ENCODE measurements at places on chromosomes 6 and 20.

- no peak for DNase-seq
These were observed 9.9 kb downstream of the CNPY3 start for GRCh38 chr6:42938987-42939809.

- no peak for DNase-seq
These were observed 13.2 kb downstream of the HSPA12B start for GRCh38 chr20:3745686-3746173.

DNA sequence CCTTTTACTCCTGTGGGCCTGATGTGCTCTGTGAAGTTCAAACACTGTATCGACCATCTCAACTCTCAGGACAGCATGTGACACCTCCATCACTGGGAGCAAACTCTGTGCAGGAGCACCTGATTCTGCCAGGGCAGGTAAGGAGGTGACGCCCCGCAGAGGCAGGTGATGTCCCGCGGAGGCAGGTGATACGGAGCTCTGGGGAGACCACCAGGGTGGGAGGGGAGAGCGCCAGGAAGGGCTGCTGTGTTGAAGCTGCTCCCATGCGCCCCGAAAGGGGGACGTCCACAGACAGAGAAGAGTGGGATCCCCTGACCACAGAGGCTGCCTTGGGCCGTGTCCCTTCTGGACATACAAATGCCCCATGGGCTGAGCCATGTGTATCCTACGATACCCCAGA, 58.3 kb downstream of the DACT2 start:
- no peak for DNase-seq

GRCh38 chr6:161111261-161111660, 119.7 kb downstream of the MAP3K4 start:
- no peak for DNase-seq

DNA sequence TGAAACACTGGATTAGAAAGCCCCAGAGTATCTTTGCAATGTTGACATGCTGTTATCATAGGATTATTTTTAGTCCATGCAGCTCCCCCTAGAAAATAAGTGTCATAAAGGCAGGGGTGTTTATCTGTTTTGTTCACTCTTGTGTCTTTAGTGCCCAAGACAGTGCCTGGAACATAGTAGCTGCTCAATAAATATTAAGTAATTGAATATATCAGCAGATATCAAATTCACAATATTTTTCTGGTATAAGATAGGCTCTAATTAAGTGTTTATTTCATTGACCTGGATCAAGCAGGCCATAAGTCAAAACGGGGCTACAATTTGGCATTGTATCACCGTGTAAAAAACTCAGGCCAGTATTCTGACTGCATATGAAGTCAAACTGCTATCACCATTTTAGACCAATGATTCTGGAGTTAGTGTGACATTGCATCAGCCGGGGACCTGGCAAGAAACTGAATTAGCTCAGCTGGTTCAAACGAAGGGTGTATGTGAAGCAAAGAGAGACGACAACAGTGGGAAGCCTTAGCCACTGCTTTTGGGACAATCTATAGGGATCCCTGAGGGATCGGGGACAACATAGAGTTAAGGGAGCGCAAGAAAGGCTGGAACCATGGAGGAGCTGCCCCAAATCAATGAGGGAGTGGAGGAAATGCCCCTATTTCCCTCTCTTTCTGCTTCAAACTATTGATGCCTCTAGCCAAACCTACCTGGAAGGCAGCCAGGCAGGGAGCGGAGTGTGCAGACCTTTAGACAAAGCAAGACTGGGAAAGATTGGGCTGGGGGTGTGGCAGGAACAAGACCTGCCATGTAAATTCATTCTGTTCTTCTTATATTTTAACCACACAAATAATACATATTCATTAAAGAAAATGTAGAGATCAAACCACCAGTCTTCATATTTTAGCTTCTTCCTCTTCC, 112.2 kb downstream of the PLEKHG1 start:
- no peak for DNase-seq

DNA sequence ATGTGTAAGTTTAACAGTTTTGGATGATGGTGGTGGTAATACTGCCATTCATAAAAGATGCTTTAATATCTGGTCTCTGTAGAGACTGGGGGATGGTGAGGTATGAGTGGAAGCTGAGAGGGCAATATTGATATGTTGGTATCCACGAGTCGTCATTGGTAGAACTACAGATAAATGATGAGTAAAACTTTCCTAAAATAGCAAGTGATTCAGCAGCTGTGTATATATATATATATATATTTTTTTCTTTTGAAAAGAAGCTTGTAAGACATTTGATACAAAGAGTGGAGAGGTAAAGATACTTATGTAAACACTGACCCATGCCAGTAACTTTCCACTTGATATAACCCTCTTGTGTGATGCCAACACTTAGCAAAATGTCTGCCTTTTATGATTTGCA, 41.7 kb upstream of the CITED2 start:
- DNase-seq = no peak

DNA sequence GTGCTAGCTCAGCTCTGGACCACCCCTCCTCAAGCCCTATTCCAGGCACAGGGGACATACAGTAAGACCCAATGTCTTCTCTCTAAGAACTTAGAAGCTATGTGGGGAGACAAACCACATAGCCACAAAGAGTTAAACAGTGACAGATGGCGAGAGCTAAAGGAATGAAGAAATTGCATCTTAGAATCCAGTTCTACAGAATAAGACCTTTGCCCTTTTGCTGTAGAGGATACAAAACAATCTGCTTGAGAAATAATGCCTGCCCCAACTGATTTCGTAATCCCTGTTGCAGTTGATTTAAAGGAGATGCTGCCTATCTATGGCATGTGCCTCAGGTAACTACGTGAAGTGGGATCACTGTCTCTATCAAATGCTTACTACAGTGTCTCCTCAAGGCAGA, 31.2 kb downstream of the TNFRSF21 start:
- no peak for DNase-seq

DNA sequence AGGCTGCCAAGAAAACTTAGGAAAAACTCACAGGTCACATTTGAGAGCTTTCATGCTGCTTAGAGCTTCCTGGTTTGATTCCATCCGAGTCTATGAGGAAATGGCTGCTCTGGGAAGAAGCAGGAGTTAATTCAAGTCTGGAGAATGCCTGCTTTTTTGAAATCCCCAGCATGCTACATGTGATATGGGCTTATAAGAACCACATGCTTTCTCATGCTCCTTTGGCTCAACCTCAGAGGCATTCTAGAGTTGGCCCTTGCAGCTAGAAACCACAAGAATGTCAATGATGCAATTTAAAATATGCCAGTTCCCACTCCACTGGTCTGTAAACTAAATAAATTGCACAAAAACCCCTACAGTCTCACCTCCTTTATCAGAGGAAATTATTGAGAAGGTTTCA, 142.9 kb upstream of the OLIG3 start:
- peak; percentile 68 for DNase-seq

GRCh38 chr6:68235326-68235784, 399.7 kb upstream of the ADGRB3 start:
- DNase-seq = no peak

- no peak for DNase-seq
These were observed 234.3 kb downstream of the QKI start for GRCh38 chr6:163648868-163649267.

DNA sequence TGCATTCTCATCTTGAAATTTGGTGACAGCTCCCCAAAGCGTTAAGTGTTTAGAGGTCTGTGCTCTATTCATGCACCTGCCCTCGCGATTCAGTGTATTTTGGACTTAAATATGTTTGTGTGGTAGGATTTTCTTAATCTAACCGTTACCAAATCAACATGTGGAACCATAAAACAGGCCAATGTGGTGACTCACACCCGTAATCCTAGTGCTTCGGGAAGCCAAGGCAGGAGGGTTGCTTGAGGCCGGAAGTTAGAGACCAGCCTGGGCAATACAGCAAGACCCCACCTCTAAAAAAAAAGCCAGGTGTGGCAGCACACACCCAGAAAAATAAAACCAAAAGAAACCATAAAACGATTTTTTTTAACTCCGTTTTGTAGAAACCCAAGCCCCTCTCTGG, 31.5 kb downstream of the PYGB start:
- no peak for DNase-seq

Measured in LoVo (cell line).